ENCODE measurements at places on chromosomes 16 and 17.

DNA sequence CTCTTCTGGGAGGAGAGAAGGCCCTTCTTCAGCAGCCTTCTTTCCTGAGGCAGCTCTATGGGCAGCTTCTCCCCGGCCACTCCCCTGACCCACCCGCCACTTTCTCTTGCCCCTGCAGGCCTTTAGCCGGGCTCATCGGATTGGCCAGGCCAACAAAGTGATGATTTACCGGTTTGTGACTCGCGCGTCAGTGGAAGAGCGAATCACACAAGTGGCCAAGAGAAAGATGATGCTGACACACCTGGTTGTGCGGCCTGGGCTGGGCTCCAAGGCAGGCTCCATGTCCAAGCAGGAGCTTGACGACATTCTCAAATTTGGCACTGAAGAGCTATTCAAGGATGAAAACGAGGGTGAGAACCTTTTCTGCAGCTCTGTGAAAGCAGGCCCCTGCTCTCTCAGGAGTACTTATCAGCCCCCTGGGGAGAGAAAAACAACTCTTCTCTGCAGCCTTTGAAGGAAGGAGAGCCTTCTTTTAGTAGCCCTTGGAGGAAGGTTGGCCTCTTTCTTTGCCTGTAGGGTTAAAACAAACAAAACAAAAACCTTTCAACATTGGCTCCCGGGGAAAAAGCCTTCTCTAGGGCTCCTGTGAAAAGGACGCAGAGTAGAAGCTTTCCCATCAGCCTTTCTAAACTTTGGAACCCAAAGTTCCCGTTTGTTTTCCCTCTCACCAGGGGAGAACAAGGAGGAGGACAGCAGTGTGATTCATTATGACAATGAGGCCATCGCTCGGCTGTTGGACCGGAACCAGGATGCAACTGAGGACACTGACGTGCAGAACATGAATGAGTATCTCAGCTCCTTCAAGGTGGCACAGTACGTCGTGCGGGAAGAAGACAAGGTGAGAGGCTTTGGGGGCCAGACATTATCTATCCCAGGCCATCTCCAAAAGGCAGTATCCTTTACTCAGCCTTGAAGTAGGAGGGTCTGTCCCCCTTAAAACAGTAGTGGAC, 12.7 kb downstream of the RNF227 start:
- no peak for DNase-seq

DNA sequence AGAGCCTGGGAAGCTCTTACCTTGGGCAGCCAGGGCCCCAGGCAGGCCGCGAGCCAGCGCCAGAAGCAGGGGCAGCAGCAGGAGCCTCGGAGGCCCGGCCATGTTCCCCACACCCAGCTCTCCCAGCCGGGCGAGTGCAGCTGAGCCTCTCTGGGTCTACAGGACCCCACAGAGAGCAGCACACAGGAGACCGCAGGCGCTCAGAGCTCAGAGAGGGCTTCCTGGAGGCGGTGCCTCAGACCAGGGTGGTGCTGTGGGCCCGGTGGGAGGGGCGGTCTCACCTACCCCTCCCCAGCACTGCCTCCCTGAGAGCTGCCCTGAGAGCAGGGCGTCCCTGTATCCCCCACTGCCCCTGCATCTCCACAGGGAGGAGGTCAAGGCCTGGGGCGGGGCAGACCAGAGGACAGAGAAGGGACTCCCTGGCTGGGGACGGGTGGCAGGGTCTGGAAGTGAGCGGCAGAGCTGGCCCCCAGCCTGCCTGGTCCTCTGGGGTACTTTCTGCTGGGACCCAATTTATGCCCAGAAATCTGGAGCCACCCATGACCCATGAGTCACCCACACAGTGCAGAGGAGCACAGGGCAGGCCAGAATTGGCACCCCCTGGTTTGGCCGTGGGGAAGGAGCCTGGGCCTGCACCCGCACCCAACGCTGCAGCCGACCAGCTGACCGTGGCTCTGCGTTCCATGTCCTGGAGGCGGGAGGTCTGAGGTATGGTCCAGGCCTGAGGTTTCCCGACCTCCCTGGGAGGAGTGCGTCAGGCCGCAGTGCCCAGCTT, at the start of gene CD7:
Gene CD7, minus strand, starts transcription at position 215 of the 775 bp plus-strand sequence. Its CDS starts 113 bp downstream, at position 102.
- no peak for DNase-seq

DNA sequence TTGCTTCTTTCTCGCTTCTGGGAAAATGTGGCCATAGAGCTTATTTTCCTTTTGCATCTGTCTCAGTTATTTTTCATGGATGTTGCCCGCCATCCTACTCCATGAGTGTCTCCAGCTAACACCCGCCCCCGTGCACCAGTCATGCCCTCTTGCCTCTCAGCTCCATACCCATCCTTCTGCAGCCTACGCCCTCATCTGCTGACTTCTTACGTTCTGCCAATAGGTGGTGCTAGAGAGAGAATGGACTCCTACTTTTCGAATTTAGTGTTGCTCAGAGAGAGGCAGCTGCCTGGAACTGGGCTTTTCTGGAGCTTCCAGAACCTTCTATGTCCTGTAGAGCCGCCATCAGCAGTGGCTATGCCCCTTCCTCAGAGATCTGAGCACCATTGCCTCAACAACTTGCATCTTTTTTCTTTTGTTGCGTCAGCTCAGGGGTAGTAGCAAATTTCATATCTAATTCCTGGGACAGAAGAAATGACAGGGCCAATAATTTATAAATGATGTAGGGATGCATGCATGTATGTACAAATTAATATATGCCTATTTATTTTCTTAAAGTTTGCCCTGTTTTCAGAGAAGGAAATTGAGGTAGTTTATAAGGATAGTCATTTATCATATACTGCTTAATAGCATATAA, 119.7 kb upstream of the MYOCD start:
- DNase-seq = peak; percentile 53

GRCh38 chr16:86424398-86424797, 85.9 kb upstream of the FOXF1 start:
- DNase-seq = no peak

GRCh38 chr17:81909231-81909630, 2.0 kb downstream of the PCYT2 start:
- no peak for DNase-seq

DNA sequence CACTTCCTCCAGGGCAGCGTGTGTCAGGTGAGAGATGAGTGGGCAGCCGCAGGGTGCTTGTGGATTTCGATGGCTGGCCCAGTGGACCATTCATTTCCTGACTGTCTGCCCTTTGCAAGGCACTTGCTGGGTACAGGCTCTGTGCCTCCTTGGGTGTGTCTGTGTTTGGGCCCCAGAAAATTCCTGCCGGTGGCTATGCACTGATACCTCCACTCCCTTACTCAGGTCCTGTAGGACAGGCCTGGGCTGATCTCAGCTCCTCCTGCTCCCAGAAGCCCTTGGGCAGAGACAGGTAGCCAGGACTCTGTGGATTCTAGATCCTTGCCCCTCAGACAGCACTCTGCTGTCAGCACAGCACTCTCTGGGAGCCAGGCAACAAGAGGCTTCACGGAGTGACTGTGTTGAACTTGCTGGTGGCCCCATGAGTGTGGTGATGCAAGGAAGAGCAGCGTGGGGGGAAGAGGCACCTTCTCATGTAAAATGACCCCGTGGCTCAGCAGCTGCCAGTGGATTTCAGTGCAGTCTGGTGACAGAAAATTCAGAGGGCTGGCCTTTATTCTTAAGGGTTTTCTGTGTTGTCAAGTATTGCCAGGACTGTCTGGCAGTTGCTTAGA, 29.0 kb downstream of the PGS1 start:
- no peak for DNase-seq

- no peak for DNase-seq
Observed at GRCh38 chr16:3007957-3008689, 4.6 kb upstream of the CLDN9 start.

All from AG08395 (cell line).